ENCODE measurements at places on chromosomes 1 and 21.
A peak's percentile ranks its signal among the peaks of the same experiment; 100 is the strongest.

GRCh38 chr1:4117196-4117595 lies 217.1 kb upstream of the C1orf174 start:
- no peak for DNase-seq

DNA sequence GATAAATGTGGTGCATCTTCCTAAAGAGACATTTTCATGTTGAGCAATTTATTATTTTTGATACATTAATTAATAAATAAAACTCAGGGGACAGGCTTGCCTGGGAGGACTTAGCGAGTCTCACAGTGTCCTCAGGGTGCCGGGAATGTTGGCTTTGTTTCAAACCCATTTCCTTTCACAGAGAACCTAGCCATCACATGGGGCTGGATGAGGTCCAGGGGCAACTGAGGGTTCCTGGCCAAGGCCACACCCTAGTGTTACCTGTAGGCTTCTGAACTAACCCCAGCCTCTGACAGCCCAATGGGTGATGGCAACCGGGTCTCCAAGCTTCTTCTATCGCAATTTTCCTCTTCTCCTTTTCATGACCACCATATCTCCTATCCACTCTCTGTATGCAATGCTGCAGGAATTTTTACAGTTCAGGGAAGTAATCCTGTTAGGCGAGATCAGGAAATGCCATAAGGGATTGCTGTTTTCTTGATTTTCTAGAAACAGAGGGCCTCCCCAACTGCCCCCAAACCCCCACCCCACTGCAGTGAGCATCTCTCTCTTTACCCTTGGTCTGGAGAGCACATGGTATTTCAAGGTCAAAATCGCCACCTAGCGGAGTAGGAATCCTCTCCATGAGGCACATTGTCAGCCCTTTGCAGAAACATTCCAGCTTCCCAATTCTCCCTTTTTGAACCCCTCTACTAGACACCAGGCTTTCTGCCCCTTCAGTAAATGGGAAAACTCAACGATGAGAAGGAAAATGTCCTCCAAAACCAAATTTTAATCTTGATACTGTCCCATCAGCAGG lies 22.1 kb upstream of the SMYD3 start:
- peak; percentile 26 for DNase-seq

DNA sequence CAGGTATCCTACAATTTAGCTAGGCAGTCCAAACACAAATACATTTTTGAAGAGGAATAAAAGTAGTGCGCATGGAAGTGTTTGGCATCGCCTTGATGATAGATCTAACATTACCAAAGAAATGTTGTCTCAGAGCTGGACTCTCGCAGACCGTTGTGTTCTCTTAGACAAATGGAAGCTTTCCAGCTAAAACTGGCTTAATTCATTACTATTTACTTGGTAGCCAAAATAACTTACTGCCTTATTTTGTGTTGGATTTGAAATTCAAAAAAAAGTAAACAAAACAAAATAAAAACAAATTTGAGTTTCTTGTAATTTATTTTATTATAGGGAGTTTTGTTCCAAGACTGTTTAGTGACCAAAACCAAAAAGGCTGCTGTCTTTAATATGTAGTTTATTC lies 51.6 kb downstream of the PDE4B start:
- no peak for DNase-seq

GRCh38 chr1:44074415-44074814 lies 43.2 kb upstream of the SLC6A9 start:
- DNase-seq, result no peak

DNA sequence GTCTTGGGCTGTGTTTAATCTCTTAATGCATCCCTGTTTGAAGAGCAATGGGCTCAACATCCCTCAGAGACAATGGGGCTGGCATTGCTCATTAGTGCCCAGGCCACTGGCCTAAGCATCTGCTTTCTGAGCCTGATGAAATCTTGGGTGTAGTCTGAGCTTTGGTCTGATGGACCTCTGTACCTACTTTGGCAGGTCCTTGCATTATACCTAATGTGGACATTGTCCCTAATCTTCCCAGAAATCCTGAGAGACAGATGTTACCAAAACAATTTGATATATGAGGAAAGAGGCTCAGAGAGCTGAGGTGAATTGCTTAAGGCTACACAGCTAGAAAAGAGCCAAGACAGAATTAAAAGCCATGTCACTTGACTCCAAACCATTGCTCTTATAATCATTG lies 95.0 kb downstream of the PTPRU start:
- no peak for DNase-seq

DNA sequence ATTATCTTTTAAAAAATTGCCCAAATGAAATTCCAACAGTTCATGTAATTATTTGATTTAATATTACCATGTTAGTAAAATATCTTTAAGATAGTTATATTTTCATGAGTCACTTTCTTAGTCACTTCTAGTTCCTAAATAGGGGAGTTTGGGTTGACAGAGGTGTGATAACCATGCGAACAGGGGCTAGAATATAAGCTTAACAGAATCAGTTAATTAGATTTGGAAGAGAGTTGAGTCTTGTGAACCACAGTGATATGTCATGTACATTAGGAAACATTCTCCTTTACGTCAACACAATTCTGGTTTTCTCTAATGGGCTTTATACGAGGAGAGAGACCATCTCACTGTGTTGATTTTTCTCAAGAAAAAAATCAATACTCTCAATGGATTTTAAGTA lies 64.8 kb upstream of the ZNF281 start:
- DNase-seq, result no peak

DNA sequence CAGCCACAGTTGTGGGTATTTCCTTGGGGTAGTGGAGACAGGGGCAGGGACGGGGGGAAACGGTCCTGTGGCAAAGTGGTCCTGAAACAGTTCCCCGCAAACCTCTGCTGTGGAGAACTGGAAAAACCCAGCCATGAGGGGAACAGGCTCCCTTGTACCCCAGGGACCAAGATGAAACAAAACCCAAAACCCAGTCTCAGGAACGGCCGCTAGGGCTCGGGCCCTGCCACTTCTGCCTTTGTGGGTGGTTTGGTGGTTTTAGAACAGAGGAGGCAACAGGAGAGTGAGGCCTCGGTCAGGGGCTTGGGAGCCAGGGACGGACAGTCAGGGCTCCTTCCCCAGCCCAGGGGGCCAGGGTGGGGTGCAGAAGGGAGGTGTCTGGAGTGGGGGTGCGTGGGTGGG lies 24.8 kb upstream of the EDN2 start:
- no peak for DNase-seq

- no peak for DNase-seq
Measured at GRCh38 chr1:77643456-77643855, 39.0 kb downstream of the ZZZ3 start.

DNA sequence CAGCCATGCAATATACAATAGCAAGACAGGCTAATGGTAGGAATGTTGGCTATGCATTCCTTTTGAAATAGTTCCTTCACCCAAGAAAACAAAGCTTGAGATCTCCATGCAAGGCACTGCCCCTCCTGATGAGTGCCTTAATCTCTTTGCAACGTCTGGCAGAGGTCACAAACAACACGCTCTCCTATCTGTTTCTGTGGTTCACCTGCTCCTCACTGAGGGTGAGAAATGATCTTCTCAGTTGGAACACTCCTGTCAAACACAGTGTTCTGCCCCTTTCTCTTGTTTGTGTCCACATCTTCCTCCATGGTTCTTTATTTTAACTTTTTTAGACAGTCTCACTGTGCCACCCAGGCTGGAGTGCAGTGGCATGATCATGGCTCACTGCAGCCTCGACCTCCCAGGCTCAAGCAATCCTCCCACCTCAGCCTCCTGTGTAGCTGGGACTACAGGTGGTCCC lies 21.2 kb upstream of the XPR1 start:
- no peak for DNase-seq

- no peak for DNase-seq
Measured at GRCh38 chr1:30514137-30514654, 209.2 kb downstream of the MATN1 start.
